ENCODE measurements at places on chromosomes 16 and 17. TPM values are rescaled to one million over a fixed set of nuclear protein-coding genes. Genes with fewer than 3 reads are reported as not detected.

GRCh38 chr17:66673668-66674276, 161.1 kb upstream of the CACNG5 start:
- no peak for DNase-seq

- no peak for DNase-seq
Observed at GRCh38 chr16:27273670-27274423, 5.3 kb upstream of the NSMCE1 start.

DNA sequence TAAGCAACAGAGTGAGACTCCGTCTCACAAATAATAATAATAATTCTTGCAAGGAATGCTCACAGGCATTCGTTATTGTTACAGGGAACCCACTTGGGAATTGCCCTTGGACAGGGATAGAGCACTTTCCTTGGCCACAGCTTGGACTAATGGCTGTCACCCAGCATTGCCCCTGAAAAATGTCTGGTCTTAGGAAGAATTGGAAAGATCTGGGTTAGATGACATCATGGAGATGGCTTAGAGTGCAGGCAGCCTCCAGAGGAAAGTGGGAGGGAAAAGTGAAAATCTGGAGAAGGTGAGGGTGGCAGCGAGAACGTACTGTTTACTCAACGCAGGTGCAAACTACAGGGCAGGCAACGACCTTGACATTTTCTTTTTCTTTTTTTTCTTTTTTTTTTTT, 59.3 kb upstream of the MRTFB start:
- no peak for DNase-seq

- no peak for DNase-seq
Observed at GRCh38 chr17:7843536-7844291, 9.7 kb downstream of the KDM6B start.

DNA sequence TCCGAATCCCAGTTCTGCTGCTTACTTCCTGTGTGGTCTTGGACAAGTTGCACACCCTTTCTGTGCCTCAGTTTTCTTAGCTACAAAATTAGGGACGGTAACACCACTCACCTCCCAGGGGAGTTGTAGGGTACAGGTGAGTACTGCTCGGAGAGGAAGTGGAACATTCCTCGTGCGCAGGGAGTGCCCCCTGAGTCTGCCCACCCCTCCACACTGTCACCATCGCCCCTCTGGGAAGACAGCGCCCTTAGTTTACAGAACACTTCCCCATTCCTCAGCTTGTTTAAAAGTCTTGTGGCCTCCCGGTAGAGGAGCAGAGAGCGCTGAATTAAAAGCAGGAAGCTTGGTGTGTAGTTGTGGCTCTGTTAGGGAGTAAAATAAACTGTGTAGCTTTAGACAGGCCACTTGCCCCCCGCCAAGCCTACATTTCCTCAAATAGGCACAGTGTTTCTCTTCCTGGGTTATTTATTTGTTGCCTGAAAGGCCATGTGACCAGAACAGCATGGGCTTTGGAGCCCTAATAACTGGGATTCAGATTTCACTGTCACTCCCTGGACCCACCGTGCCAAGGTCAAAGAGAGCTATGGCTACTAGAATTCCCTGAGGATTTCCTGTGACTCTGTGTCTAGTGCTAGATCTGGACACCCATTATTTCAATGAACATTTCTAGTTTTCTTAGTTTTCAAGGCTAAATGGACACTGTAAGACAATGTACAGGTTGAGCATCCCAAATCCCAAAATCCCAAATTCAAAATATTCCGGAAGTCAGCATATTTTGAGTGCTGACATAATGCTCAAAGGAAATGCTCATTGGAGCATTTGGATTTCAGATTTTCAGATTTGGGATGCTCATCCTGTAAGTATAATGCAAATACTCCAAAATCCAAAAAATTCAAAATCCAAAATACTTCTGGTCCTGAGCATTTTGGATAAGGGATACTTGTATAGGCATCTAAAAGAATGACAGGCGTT, 372.5 kb downstream of the SNX29 start:
- DNase-seq: no peak

- no peak for DNase-seq
Observed at GRCh38 chr17:10021272-10021984, 116.4 kb upstream of the RCVRN start.

SMIM36 gene
- not detected for total RNA-seq

All from chondrocyte (in vitro differentiated cells).